ENCODE measurements at places on chromosomes 6 and 20.

GRCh38 chr20:59350330-59351156, 50.1 kb downstream of the EDN3 start:
- no peak for DNase-seq

- DNase-seq = no peak
Observed at GRCh38 chr6:27280540-27281000, 31.5 kb downstream of the POM121L2 start.

- DNase-seq = no peak
Observed at GRCh38 chr6:148972481-148972880, 225.7 kb downstream of the UST start.

GRCh38 chr20:19916531-19917485, 100.4 kb upstream of the NAA20 start:
- DNase-seq = no peak

GRCh38 chr6:119727504-119728219, 378.1 kb upstream of the MAN1A1 start:
- no peak for DNase-seq

GRCh38 chr6:3884007-3884745, 35.0 kb downstream of the FAM50B start:
- DNase-seq = no peak

GRCh38 chr6:14380086-14380820, 262.7 kb downstream of the CD83 start:
- DNase-seq = no peak

Data from C1 segment of cervical spinal cord (tissue), 14 donors.